Myometrial cell (primary cell): ENCODE measurements at places on chromosomes 11 and 22. TPM values are rescaled to one million over a fixed set of nuclear protein-coding genes. Genes with fewer than 3 reads are reported as not detected.

NPAS4 gene
- total RNA-seq, result not detected in 2 replicates

FOSL1 gene
- 31.4 and 37.2 TPM in 2 replicates for total RNA-seq

DEPDC7 gene
- total RNA-seq, result 8.9 and 11.8 TPM in 2 replicates

RAB36 gene
- 6.9 and 8.9 TPM in 2 replicates for total RNA-seq

HPX gene
- total RNA-seq, result not detected in 2 replicates

CRKL gene
- 32.6 TPM in 2 replicates for total RNA-seq

EIF4G2 gene
- 513 and 578 TPM in 2 replicates for total RNA-seq

VSIG10L2 gene
- not detected in 2 replicates for total RNA-seq

C11orf65 gene
- total RNA-seq, result 0.29 and 1.1 TPM in 2 replicates

LRRC51 gene
- total RNA-seq, result 4.3 and 8.7 TPM in 2 replicates

CREBZF gene
- 11.5 and 19.6 TPM in 2 replicates for total RNA-seq

CSNK2A3 gene
- total RNA-seq, result 1.1 and 1.2 TPM in 2 replicates

RPL27A gene
- 907 and 1,102 TPM in 2 replicates for total RNA-seq

DRICH1 gene
- total RNA-seq, result not detected in 2 replicates

IGF2 gene
- 12.8 and 17.6 TPM in 2 replicates for total RNA-seq

OR4D5 gene
- not detected in 2 replicates for total RNA-seq

PRODH gene
- not detected in 2 replicates for total RNA-seq

FXYD2 gene
- total RNA-seq, result not detected in 2 replicates

PATE4 gene
- total RNA-seq, result not detected in 2 replicates

HEPHL1 gene
- total RNA-seq, result not detected in 2 replicates

TEF gene
- total RNA-seq, result 10.8 and 16.7 TPM in 2 replicates

SLC22A8 gene
- not detected in 2 replicates for total RNA-seq

FERMT3 gene
- 6.7 and 7.2 TPM in 2 replicates for total RNA-seq
